Pancreas (tissue), 10 donors: ENCODE measurements at places on chromosomes 5 and 9. TPM values are rescaled to one million over a fixed set of nuclear protein-coding genes. Genes with fewer than 3 reads are reported as not detected.

DNA sequence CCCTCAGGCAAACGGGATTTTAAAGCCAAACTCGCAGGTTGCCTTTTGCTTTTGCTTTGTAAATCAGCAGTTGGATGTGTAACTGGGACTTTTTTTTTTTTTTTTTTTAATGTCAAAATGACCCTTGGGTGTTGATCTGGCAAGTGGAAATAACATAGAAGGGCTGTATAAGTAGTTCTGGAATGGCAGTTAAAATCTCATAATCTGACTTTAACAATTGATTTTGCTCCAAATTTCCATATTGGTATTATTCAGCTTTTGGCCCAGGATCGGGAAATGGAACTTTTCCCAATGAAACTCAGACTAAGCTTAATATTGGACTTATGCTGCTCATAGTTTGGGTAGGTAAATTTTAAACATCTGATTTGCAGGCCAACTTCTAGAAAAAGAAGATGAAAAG, 346.8 kb upstream of the NUDT12 start:
- DNase-seq: no peak

DNA sequence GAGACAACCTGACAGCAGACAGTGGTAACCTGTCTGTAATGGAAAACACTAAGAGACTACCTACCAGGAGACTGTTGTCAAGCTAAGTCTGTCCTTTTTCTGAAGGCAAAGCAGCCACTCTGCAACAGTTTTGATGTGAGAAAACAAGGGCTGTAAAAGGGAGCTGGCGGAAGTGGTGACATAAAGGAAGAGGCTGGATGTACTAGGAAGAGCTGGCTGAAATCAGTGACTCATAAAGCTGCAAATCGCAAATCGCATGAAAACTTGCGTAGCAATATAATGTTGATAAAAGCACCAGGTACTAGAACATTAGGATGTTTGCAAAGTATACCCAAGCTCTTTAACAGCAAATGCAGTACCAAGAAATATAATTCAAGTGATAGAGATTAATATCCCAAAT, 1.4 kb downstream of the NSUN2 start:
- no peak for DNase-seq

Gene ZDHHC11B
- 7.5 TPM for total RNA-seq

Gene CIZ1
- total RNA-seq: 82.7 TPM

DNA sequence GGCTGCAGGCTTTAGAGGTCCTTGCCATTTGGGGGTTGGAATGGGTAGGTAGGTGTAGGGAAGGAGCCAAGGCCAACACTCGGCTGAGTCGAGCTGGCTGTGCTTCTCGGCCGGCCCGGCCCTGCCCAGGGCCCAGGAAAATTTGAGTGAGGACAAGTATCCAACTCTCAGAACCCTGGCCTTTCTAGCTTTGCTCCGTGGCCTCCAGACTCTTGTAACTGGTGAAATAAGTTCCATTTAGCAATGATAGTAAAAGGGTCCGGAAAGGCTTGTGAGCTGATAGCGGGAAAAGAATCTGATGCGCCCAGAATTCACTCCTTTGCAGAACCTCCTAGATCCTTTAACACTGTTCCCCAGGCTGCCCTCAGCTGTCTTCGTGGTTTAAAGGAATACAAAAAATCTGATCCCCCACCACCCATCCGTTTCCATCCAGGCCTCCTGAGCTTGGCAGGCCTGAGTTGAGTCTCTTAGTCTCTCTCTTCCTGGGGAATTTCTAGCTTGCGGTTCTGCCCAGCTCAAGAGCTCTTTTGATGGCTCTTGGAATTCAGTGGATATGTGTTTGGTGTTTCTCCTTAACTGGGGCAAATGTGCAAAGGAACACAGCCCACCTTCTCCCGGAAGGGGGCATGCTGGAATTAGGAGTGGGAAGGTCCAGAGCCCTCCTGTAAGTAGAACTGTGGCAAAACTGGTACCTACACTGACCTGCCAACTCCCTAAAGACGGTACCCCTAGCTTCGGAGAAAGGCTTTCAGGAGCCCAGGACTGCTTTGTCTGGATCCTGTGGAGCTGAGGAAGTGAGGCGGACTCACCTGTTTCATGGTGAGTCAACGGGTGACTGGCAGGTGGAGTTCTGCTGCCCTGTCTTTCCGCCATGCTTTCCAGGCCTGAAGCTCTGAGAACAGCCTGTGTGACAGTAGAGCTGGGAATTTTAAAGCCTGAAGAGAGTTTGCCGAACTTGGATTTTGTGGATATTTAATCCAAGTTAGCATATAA, 1.7 kb downstream of the DMRT3 start:
- no peak for DNase-seq

DNA sequence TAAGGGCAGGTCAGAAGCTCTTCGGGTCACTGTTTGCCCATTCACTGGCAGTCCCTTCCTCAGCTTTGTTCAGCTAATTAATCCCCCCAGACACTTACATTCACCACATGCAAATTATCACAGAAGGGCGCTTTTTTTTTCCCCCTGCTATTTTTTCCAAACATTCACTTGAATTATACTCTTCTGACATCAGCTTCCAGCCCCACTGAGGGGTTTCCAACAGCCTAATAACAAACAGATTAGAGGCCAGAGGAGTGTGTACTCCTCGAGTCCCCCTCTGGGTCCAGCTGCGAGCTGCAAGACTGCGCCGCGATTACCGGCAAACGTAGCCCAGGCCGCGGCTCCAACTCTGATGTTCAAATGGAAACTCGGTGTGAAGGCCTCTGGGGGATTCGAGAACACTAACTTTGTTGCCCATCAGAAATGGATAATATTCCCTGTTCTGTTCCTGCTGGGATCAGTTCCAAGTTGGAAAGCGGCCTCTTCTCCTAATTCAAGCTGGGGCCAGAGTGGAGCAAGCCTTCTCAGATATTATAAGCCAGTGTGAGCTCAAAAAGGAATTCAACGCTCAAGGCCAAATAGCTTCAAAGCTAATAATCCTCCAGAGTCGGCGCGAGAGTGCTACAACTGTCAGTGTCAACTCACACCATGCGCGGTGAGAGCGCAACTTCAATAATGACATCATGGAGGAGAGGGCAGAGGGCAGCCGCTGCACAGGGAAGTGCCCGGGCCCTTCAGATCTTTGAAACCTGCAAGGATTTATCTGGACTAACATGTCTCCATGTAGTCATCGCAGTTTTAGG, 560.8 kb downstream of the BNC2 start:
- no peak for DNase-seq

Gene FST
- total RNA-seq: 0.67 TPM

Gene CCIN
- total RNA-seq: 0.25 TPM

DNA sequence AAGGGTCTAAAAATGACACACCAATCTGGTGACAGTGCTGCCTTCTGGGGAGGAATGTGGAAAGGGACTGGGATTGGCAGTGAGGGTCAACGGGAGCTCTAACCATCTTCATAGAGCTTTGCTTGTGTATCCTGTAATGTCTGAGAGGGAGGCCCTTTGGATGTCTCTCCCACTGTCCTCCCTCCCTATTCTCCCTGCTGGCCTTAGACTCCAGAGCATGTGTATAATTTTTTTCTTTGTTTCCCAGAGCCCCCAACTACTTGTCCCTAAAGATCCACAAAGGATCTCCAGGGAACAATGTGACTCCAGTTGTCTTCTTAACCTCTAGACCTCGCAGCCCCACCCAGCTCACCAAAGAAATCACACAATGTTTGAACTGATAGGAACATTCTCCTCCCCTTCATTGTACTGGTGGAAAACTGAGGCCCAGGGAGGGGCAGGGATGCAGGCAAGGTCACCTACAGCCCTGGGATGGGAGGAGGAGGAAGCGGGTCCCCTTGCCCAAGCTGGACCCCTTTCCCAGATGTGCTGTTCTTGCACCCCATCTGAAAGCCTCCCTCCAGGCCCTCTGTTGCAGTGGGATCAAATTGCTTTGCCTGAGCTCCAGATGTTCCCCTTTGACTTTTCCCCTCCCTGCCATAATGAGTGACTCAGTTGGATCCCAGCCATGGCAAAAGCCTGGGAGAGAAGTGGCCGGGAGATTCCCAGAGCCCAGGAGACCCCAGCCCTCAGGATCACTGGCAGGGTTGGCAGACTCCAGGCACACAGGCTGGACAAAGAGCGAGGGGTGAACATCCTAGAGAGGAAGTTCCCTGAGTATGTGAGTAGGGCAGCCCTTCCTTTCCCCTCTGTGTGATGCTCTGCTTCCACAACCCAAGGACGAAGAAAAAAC, 21.8 kb downstream of the SPARC start:
- DNase-seq: no peak

Gene GLT6D1
- not detected for total RNA-seq

- DNase-seq: no peak
Observed at GRCh38 chr9:112753725-112754124, 3.2 kb downstream of the SNX30 start.

DNA sequence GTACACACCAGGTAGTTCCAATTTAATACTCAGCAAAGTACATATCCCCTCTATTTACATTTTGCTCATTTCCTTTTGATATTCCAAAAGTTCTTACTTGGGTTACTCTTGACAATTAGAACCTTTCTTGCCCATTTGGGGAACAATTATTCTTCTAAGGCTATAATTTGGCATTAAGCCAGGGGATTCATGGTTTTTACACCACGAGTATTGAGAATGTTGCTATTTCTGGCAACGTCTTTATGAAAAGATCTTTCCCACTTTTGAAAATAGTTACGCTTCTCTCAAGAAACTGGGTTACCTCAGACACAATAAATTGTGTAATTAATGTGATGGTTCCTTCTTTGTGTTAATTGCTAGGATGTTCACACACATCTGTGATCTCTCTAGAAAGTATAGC, 11.5 kb upstream of the CAAP1 start:
- no peak for DNase-seq

DNA sequence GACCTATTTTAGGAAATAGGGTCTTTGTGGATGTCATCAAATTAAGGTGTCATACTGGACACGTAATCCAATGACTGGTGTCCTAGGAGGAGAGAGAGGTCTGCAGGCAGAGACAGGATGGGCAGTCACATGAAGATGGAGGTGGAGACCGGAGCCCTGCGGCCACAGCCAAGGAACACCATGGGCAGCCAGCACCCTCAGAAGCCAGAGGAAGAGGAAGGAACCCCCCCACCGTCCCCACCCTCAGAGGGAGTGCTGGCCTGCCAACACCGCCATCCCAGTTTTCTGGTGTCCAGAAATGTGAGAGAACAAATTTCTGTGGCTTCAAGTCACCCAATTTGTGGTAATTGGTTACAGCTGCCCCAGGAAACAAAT, 88.3 kb downstream of the NSUN2 start:
- DNase-seq: no peak

DNA sequence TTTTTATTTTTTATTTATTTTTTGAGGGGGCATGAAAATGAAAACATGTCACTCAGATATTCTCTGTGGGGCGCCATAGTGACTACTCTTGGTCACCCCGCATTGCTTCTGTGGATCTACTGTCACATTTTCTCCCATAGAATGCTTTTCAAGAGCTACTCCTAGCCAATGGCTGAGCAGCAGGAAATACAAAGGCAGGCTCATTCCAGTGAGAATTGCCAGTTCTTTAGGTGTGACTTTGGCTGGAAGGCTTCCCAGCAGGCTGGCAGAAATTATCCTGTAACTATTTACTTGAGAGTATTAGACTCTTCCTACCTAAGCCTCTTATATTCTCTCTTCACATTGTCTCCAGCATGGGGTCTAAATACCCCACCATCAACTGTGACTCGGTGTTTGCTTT, 21.0 kb upstream of the PTPRD start:
- DNase-seq: no peak

GRCh38 chr5:16568875-16569580, 47.8 kb downstream of the RETREG1 start:
- no peak for DNase-seq

GRCh38 chr9:35172878-35173277, 11.1 kb downstream of the UNC13B start:
- no peak for DNase-seq

Gene PAPPA
- 0.60 TPM for total RNA-seq

DNA sequence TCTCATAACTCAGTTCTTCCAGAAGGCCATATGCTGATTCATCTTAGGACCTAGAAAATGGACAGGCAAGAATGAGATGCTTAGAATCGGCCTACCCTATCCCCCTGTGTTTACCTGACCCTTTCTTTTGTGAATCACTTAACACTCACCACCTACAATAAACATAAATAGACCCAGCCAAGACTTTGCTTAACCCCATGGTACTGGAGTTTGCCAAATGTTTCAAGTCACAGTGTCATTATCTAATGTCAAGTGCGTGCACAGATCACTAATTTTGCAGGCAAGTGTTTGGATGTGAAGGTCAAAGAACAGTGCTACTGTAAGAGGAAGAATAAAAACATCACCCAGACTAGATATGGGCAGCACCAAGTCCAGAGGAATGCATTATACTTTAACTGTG, 77.5 kb downstream of the GLIS3 start:
- DNase-seq: no peak

DNA sequence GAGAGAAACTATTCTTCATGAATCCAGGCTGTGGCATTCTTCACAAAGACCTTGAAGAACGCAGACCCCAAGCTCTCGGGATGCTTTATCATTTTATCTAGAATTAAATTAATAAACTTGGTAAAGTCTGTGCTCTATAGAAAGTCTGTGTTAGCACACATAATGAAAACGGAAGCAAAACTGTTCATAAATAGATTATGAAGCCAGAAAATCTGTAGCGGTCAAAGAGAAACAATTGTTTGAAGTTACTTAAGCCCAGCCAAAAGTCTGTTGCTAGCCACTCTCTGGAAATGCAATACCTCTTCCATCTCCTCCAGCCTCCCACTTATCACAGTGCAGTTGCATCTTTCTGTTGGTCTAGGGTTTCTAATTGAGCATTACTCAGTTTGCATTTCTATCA, 375.9 kb downstream of the KIF4B start:
- no peak for DNase-seq

- DNase-seq: no peak
Observed at GRCh38 chr5:5403741-5404140, 18.7 kb upstream of the ICE1 start.

GRCh38 chr5:50711280-50711679, 44.8 kb downstream of the PARP8 start:
- DNase-seq: no peak

- DNase-seq: no peak
Observed at GRCh38 chr9:126062158-126062886, 264.3 kb upstream of the MVB12B start.

Gene SPATA31A3
- total RNA-seq: not detected

Gene CER1
- not detected for total RNA-seq

DNA sequence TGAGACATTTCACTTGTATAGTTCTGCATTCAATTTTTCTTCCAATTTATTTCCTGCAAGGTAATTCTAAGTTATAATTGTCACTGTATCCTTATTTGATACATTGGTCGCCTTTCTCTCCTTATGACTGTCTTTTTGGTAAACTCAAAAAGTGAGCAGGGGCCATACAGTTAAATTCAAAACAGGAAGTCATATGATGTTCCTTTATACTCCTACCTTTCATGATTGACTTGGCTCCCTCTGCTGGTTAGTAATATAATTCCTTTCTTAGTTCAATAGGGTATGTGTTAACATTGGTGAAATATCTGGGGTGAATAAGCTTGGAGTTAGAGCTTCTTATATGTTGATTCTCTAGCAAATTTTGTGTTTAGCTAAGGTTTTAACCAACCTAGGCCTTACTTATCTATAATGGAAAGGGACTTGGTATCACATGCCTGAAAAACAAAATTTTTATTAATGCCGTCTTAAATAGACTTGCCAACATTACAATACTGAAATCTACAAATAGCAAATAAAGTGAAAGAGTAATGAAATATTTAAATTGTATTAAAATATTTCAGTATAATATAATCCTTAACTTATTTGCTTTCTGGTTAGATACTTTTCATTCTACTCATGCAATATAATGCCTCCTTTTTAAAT, 6.0 kb upstream of the NIPBL start:
- DNase-seq: no peak

Gene SLC22A4
- total RNA-seq: 0.61 TPM
